ENCODE measurements at places on chromosomes 3 and 15. TPM values are rescaled to one million over a fixed set of nuclear protein-coding genes. Genes with fewer than 3 reads are reported as not detected.

The ACOX2 gene
- total RNA-seq: 5.6 TPM

The UROC1 gene
- not detected for total RNA-seq

The SLC51B gene
- total RNA-seq: 1.2 TPM

The DPPA2 gene
- total RNA-seq: 0.36 TPM

The GRM7 gene
- total RNA-seq: 10.8 TPM

The BNC1 gene
- 2.4 TPM for total RNA-seq

Data from type B pancreatic cell (in vitro differentiated cells).